ENCODE measurements at places on chromosomes 1 and 21. TPM values are rescaled to one million over a fixed set of nuclear protein-coding genes. Genes with fewer than 3 reads are reported as not detected.

DNA sequence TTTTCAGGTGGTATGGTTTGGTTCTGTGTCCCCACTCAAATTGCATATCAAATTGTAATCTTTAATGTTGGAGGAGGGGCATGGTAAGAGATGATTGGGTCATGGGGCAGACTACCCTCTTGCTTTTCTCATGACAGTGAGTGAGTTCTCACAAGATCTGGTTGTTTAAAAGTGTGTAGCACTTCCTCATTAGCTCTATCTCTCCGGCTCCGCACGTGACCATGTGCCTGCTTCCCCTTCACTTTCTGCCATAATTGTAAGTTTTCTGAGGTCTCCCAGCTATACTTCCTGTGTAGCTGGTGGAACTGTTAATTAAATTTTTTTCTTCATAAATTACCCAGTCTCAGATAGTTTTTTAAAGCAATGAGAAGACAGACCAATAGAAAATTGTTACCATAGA is 843.2 kb downstream of the AMY1C start:
- no peaks in the 10 kb centered on the region for H3K36me3 ChIP-seq
- H3K4me3 ChIP-seq = no peak overlapping the region
- no peak for DNase-seq
- H3K27me3 ChIP-seq = no peaks in the 10 kb centered on the region

BATF3 gene
- total RNA-seq = 1.5 TPM

GRCh38 chr1:58089898-58090534 is 456.5 kb downstream of the OMA1 start:
- no peaks in the 10 kb centered on the region for H3K4me1 ChIP-seq
- H3K27ac ChIP-seq = no peak overlapping the region
- DNase-seq = no peak

F5 gene
- total RNA-seq = not detected

NTRK1 gene
- total RNA-seq = 0.33 TPM

SLC6A9 gene
- total RNA-seq = 62.2 TPM

KRTAP11-1 gene
- not detected for total RNA-seq

LIX1L gene
- total RNA-seq = 40.1 TPM

DNA sequence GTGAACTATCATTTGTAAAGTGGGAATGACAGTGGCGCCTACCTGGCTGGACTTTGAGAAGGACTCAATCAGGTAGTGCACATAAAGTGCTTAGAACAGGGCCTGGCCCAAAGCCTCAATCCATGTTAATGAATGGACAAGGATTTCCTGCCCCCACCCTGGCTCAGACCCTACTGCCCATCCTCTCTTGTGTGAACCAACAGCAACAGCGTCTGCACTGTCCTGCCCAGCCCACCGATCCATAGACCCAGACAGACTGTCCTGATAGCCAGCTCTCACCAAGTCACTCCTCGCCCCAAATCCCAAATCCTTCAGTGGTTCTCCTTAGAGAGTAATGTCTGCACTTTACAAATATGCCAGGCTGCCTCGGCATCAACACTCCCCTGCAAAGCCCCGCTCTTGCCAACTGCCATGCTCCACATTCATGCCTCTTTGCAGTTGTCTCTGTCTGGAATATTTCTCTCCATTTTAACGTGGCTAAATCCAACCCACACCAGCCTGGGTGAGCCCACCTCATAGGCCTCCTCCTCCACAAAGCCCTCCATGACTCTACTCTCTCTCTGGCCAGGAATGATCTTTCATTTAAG is 157.6 kb upstream of the EDN2 start:
- H3K27ac ChIP-seq = no peak overlapping the region
- peaks cover 5% of the 10 kb centered on the region for H3K4me1 ChIP-seq
- no peak overlapping the region for H3K4me3 ChIP-seq
- H3K36me3 ChIP-seq = no peaks in the 10 kb centered on the region
- no peaks in the 10 kb centered on the region for H3K27me3 ChIP-seq

- DNase-seq = no peak
- H3K36me3 ChIP-seq = peaks cover 7% of the 10 kb centered on the region
- H3K27ac ChIP-seq = no peak overlapping the region
- H3K27me3 ChIP-seq = peaks cover 34% of the 10 kb centered on the region
- no peak overlapping the region for H3K4me3 ChIP-seq
Measured at GRCh38 chr1:111404588-111404987, 22.9 kb downstream of the OVGP1 start.

SSR2 gene
- 477 TPM for total RNA-seq

SRP9 gene
- 511 TPM for total RNA-seq

- no peaks in the 10 kb centered on the region for H3K4me1 ChIP-seq
- H3K27me3 ChIP-seq = peaks cover 39% of the 10 kb centered on the region
- peak; percentile 98 for DNase-seq
- H3K4me3 ChIP-seq = peak overlapping the region; percentile 41
Measured at GRCh38 chr1:161486806-161487741, 18.2 kb upstream of the FCGR2A start.

GRCh38 chr1:6157528-6158174 is 22.5 kb downstream of the CHD5 start:
- no peaks in the 10 kb centered on the region for H3K36me3 ChIP-seq
- peak; percentile 92 for DNase-seq
- H3K4me1 ChIP-seq = peaks cover 26% of the 10 kb centered on the region

- no peak overlapping the region for H3K4me3 ChIP-seq
- peaks cover 20% of the 10 kb centered on the region for H3K4me1 ChIP-seq
- no peak for DNase-seq
- no peak overlapping the region for H3K27ac ChIP-seq
Measured at GRCh38 chr1:31981972-31982371, 31.7 kb upstream of the KHDRBS1 start.

DNA sequence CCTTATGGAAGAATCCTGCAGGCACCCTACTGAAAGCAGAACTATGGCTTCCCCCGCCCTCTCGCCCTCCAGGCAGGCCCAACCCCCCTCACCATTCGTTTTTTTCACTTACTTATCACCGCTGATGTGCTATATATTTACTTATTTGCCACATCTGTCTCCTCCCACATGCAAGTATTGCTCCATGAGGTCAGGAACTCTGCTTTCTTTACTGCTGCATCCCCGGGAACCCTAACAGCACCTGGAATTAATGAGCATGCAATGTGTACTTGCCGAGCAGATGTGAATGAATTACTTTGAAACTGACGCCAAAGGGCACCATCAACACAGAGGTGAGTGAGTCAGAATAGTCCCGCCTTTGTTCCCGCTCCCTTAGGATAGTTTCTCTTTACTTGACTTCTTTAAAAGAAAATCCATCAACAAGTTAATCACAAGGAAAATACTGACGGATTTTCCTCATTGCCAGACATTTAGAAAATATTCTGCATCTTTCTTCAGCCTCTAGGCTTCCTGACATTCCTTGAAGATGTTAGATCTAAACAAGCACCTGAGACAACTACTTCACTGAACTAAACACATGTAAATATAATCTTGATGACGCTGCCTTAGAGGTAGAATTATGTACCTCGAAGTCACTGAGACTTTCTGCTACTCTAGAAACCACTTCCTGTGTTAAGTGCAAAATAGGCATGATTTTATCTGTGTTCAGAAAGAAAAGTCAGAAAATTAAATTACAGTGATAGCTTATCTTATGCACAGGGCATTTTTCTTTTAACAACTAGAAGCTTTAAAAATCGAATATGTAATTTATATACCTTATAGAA is 17.5 kb upstream of the RAB4A start:
- DNase-seq = peak; percentile 94
- H3K4me1 ChIP-seq = peaks cover 43% of the 10 kb centered on the region
- H3K36me3 ChIP-seq = peaks cover 4% of the 10 kb centered on the region
- H3K4me3 ChIP-seq = peak overlapping the region; percentile 68
- no peaks in the 10 kb centered on the region for H3K27me3 ChIP-seq
- peak overlapping the region; percentile 78 for H3K27ac ChIP-seq

DNA sequence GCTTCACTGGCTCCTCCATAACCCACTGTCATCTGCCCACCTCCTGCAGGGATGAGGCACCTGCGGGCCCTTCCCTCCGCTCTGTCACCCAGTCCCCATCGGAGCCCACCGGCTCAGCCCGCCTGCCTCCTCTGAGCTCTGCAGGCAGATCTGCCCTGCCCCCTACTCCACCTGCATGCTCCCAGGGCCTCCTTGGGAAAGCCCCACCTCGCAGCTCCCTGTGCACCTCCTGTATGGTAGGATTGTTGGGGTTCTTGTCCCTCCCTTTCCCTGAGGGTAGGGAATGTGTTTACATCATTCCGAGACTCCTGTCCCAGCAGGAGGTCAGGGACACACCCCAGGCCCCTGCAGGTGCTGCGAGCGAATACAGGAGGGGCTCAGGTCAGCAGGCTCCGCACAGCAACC is 50.5 kb downstream of the SIK1 start:
- peaks cover 14% of the 10 kb centered on the region for H3K4me1 ChIP-seq
- no peak overlapping the region for H3K27ac ChIP-seq
- H3K4me3 ChIP-seq = no peak overlapping the region
- H3K27me3 ChIP-seq = no peaks in the 10 kb centered on the region
- no peaks in the 10 kb centered on the region for H3K36me3 ChIP-seq

DNA sequence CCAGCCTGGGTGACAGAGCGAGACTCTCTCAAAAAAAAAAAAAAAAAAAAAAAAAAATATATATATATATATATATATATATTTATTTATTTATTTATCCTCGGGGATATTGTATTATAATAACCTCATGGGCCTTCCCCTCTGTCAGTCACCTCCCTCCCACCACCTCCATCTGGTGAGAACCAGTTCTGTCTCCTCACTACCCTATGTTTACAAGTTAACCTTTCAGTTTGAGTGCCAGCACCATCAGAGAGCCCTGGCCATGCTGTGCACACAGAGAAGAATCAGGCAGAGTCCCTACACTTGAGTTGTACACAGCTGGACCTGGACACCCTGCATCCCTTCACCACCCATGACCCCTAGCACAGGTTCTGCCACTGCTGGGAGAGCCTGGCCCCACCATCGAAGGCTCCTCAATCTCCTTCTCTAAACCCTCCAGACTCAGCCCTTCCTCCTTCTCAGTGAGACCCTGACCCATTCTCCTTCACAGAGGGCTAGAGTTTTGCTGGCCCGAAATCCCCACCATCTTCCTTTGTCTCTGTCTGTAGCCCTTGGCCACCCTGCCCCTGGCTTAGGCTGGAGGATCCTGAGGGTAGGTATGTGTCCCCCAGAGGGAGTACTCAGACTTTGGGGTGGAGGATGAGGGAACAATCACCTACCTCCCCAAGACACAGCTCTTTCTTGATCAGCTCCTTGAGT is 1.2 kb downstream of the S100A5 start:
- H3K27ac ChIP-seq = peak overlapping the region; percentile 94
- peaks cover 19% of the 10 kb centered on the region for H3K36me3 ChIP-seq

RNU11 gene
- not detected for total RNA-seq

DNA sequence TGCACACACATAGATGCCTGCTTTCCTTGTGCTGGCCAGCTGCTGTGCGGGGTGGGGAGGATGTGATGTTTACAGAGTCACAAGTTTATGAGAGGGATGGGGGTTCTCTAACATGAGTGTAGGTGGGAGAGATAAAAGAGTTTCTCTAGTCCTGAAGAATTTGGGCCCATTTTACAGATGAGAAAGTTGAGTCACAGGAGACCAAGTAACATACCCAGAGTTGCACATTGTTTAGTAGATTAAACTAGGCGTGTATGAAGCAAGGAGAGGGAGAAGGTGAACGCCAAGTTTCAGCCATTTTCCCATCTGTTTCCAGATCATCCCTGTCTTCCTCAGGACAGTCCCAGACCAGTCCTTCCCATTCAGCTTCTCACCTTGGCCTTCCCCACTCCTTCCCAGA is 126.7 kb downstream of the EPHB2 start:
- no peaks in the 10 kb centered on the region for H3K36me3 ChIP-seq
- peaks cover 2% of the 10 kb centered on the region for H3K27me3 ChIP-seq
- peaks cover 4% of the 10 kb centered on the region for H3K4me1 ChIP-seq
- no peak overlapping the region for H3K27ac ChIP-seq
- no peak overlapping the region for H3K4me3 ChIP-seq

- no peak overlapping the region for H3K4me3 ChIP-seq
- peaks cover 14% of the 10 kb centered on the region for H3K4me1 ChIP-seq
- H3K36me3 ChIP-seq = no peaks in the 10 kb centered on the region
- peaks cover 51% of the 10 kb centered on the region for H3K27me3 ChIP-seq
- no peak for DNase-seq
Measured at GRCh38 chr1:15249081-15249480, 2.1 kb downstream of the FHAD1 start.

LCE1D gene
- total RNA-seq = not detected

OR14C36 gene
- total RNA-seq = not detected

Data from MCF 10A (cell line).